ENCODE measurements at places on chromosomes 11 and 22.
A peak's percentile ranks its signal among the peaks of the same experiment; 100 is the strongest.

GRCh38 chr11:95149651-95150364 lies 60.2 kb downstream of the ENDOD1 start:
- DNase-seq, result no peak

GRCh38 chr11:8631395-8632118 lies 37.5 kb upstream of the STK33 start:
- DNase-seq, result no peak

GRCh38 chr11:62071408-62071807 lies 52.4 kb upstream of the INCENP start:
- no peak for DNase-seq

DNA sequence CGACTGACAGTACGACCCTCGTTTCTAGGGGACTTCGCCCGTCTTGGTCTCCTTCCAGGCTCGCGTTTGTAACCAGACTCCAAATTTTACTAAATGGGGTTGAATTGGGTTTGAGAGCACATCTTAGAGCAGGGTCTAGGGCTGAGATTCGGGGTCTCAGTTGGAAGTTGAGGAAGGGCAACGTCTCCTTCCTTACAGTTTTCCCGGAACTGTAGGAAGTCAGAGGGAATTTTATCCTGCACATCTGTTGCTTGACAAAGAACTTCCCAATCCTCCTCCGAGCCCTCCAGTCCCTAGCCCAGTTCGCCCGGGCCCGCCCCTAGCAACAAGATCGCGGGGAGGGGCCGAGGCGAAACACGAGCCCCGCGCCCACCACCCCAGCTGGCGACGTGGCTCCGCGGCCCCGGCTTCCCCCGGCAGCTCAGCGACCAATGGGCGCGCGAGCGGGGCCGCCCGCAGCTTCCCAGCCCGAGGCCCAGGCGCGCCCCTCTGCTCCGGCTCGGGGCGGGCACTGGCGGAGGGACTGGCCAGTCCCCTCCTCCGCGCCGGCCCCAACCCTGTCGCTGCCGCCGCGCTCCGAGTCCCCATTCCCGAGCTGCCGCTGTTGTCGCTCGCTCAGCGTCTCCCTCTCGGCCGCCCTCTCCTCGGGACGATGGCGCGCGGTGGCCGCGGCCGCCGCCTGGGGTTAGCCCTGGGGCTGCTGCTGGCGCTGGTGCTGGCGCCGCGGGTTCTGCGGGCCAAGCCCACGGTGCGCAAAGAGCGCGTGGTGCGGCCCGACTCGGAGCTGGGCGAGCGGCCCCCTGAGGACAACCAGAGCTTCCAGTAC lies at the start of gene RCN1:
Gene RCN1, plus strand, starts transcription at position 530 of the 826 bp plus-strand sequence. Its CDS starts 123 bp downstream, at position 653.
- peak; percentile 53 for DNase-seq

- no peak for DNase-seq
Measured at GRCh38 chr11:134407923-134408322, 4.1 kb downstream of the B3GAT1 start.

- no peak for DNase-seq
Measured at GRCh38 chr11:15258433-15259165, 143.9 kb downstream of the INSC start.

GRCh38 chr11:57095896-57096295 lies 85.9 kb upstream of the LRRC55 start:
- DNase-seq, result no peak

- DNase-seq, result no peak
Measured at GRCh38 chr11:44198146-44198724, 102.8 kb downstream of the EXT2 start.

DNA sequence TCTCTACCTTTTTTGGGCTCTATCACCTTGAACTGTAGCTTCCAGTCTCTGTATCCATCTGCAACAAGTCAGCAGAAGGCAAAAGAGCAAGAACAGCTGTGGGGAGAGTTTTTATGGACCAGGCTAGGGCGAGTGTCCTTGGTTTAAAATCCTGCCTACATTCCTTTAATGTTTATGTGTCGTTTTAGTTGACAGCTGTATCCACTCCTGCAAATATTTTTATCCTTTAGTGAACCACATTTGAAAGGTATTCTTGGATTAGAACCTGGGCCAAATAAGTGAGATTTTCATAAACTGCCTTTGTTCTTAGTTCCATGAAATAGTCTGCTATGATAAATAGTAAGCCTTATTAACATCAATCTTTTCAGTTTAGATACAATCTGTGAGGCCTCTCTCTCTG lies 712.2 kb downstream of the ETS1 start:
- DNase-seq, result no peak

GRCh38 chr11:15667127-15667725 lies 552.5 kb downstream of the INSC start:
- no peak for DNase-seq

- DNase-seq, result no peak
Measured at GRCh38 chr11:57466680-57467079, 6.4 kb downstream of the RTN4RL2 start.

GRCh38 chr22:41028841-41029240 lies 63.6 kb upstream of the EP300 start:
- DNase-seq, result no peak

DNA sequence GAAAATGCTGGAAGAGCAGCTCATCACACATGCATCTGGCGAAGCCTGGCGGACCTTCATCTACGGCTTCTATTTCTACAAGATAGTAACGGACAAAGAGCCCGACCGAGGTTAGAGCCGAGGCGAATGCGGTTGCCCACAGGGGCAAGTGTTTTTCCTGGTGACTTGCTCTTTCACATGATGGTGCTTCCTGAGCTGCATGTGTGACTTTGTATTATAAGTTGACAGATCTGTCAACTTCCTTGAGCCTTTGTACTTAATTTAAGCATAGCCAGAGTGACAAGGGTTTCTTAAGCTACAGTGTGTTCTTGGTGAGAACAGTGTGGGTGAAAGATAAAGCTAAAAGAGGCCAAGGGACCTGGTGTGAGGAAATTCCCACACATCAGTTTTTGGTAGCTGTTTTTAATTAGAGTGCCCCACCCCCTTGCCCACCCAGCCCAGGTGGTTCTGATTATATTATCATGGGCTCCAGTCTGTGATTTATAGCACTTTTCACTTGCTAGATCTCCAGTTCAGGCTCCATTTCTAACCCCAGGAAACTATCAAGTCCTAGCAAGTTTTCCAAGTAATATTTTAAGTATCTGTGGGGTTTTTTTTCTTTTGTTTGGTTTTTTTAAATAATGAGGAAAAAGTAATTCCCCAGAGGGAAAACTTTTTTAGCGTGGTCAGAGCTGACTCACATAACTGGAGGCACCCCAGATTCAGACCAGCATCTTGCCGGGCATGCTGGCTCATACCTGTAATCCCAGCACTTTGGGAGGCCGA lies 68.0 kb upstream of the YWHAH start:
- no peak for DNase-seq

GRCh38 chr22:38873469-38874411 lies 1.7 kb upstream of the CBX6 start:
- peak; percentile 57 for DNase-seq

- DNase-seq, result peak; percentile 62
Measured at GRCh38 chr11:62560566-62561103, 13.1 kb downstream of the EEF1G start.

- DNase-seq, result no peak
Measured at GRCh38 chr11:132993991-132994502, 538.3 kb downstream of the OPCML start.

DNA sequence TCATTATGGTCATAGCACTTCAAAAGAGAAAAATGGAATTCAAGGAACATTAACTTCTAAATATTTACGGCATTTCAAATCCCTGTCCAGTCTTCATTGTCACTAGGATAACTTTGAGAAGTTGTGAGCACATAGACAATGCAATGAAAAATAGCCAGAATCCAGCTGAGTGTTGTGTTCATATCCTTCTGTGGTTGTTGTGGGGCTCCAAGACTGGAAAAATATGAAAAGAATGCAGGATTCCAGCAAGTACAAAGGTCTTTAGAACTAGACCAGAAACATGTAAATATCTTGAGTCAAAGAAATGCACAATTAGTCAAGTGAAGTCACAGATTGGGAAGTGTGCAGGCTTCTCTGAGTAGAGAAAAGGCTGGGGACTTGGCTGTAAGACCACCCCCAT lies 68.7 kb downstream of the WT1 start:
- DNase-seq, result no peak

DNA sequence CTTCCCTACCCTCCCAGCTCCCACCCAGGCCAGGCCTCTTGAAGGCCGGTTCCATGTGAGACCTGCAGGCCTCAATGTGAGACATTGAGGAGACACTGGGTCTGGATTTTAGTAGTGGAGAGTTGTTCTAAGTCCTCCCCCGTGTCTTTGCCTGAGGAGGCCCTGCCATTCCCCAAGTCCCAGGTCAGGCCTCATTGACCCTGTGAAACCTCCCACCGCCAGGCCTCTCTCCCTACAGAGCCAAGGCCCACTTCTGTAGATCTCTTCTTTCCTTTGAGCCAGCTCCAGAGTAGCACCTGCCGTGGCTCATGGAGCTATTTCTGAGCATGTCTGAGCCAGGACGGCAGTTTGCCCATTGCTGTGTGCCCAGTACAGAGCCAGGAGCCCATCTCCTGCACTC lies 1419.6 kb downstream of the TBC1D22A start:
- no peak for DNase-seq

DNA sequence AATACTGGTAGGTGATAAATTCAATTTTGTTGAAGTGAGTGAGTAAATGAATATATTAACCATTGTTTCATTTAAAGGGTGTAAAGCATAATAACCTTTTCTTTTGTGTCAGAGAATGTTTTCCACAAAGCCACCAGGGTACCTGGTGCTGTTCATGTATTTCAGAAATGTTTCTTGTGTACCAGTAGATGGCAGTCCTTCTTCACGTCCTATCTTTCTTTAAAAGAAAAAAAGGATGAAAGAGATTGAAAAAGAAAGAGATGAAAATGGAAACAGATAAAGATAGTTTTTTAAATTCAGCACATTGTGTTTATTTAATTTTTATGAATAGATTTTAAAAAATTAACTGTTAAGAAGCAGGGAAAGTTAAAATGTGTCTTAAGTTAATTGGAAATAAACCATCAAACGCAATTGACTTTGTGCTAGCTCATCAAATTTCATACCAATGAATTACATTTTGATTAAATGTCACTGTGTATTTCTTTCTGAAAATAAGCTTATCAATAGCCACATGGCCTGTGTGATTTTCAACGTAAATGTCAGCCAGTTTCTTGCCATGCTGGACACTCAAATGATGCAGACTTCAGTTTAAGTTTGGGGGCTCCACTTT lies 65.5 kb upstream of the CHORDC1 start:
- DNase-seq, result no peak
